ENCODE measurements at places on chromosomes 4 and X.

DNA sequence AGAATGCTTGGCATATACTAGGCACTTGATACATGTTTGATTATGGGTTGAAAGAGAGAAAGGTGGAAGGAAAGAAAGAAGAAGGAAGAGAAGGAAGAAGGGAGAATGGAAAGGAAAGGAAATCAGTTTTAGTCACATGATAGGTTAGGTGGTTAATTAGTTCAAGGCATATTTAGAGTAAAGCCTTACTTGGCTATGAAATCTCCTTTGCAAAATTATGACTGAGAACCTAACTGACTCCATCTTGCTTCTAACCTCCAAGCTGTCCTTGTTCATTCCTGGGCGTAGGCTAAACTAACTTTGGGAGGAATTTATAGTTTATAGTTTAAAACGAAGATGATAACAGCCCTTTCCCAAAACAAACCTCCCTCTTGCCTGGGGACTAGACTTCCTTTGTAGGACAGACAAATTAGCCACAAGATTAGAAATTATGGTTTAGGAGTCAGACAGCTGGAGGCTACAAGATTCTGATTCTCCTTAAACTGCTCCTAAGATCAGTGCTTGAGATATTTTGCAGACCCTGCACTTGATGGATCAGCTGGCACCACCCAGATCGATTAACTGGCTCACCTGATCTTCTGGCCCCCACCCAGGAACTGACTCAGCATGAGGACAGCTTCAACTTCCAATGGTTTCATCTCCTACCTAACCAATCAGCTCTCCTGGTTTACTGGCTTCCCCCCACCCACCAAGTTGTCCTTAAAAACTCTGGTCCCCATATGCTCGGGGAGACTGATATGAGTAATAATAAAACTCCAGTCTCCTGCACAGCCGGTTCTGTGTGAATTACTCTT lies 55.0 kb downstream of the TXK start:
- no peak for DNase-seq

DNA sequence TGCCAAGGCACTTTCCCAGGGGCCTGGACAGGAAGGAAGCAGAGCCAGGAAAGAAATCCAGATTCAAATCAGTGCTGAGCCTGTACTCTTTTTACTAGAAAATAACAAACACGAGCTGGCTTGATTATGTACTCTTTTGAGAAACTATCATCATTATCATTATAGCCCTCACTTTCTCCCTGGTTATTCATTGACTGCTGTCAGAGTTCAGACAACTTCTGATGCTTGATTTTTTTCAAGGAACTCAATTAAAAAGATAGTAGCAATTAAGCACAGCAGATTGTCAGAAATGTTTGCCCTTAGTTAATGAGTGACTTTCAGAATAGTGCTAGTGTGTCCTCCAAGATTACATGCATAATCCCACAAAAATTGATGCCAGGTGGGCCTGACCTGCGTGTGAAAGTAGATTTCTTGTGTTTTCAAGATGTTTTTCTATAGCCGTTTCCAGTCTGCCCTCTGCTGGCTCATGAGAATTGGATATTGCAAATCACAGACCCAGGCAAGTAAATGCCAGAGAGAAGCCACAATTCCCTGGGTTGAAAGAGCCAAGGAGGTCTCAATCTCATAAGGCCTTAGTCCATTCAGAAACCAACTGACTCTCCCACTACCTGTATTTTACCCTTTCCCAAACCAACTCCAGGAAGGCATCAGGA lies 14.3 kb upstream of the PNPLA4 start:
- DNase-seq = no peak

DNA sequence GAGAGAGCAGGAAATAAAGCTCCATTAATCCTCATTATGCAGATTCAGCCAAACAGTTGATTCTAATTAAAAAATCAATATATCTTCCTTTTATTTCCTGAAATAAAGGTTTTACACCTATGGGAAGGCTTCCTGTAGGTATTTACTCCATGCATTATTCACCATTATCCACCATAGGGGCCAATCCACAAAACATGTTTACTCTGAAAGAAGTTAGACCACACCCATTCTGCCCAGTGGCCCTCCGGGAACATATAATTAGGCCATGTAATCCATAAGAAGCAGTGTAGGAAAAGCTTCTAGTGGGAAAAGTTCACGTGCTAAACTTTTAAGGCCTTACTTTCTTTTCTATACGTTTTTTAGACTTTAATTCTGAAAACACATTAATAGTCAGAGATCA lies 57.7 kb downstream of the SAT1 start:
- no peak for DNase-seq

- no peak for DNase-seq
Observed at GRCh38 chr4:162456106-162456505, 292.3 kb upstream of the FSTL5 start.

DNA sequence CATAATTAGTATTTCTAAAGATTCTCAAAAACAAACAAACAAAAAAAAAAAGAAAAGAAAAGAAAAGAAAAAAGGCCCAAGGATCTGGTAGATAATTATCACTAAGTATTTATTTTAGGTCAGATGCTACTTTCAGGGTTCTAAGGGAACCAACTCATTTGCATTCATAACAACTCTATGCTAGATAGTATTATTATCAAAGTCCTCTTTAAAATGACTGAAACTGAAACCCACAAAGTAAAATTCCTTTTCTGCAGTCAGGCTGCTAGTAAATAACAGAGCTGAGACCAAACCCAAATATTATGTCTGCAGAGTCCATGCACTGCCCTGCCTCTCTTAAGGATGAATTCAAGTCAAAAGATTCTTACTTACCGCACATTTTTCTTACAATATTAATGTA lies 38.3 kb upstream of the MAPK10 start:
- DNase-seq = no peak

DNA sequence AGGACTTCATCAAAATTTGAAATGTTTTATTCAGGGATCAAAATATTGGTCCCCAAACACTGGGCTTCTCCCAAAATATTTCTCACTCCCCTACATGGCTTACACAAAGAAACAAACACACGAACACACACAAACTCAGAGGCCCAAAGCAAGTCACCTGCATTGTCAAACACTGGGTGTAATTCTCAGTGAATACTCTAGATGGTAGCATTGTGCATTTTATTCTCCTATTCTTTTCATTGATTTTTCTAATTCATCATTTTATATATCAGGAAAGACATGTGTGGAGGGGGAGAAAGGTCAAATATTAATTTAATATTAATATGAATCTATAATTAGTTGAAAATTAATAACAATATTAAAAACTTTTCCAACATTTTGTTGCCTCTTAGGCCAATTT lies 72.3 kb upstream of the TNMD start:
- no peak for DNase-seq

- no peak for DNase-seq
Observed at GRCh38 chr4:144174401-144175067, 34.0 kb upstream of the GYPA start.

DNA sequence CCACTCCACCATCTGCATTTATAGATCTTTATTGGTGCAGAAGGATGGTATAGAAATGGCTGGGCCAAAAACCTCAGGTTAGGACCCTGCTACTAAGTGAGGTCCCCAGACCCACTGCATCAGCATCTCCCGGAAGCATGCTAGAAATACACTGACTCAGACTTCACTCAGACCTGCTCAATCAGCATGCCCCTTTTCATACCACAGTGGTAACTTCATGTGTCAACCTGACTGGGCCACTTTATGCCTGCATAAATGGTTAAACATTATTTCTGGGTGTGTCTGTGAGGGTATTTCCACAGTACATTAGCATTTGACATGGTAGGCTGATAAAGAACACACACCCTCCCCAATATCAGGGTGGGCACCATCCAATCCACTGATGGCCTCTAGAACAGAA lies 118.6 kb upstream of the VCX3B start:
- DNase-seq = no peak

- DNase-seq = no peak
Observed at GRCh38 chr4:180449395-180449956, 1793.7 kb upstream of the TENM3 start.

DNA sequence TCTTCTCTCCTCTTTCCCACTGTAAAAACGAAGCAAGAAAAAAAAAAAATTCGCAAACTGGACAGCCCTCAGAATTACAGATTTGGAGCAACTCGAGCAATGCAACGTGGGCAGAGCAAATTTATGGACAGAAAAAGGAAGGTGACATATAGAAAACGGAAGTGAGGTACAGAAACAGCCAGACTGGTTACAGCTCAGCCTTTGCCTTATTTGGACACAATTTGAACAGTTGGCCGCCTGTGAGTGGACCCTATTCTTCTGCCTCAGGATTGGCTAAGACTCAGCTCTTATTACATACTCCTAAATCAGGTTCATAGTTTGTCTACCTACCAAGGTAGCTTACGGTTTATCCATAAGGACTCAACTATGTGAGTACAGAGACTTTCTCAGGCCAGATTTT lies 98.8 kb downstream of the SOWAHB start:
- no peak for DNase-seq

DNA sequence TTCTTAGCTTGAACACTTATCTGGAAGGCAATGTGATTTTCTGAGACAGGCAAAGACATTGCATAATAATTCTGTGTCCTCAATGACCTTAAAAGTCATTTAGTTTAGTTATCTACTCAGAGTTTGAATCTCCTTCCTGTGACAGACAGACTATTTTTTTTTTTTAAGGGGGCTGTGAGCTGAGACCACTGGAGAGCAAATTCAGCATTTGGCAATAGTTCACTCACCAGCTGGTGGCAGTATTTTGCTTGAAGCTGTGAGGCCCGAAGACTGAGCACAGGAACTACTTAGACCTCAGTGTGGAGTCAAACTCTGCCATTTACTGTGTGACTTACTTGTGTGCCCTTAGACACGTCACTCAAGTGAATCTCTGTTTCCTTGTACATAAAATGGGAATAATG lies 22.9 kb upstream of the CPE start:
- DNase-seq = no peak

- no peak for DNase-seq
Observed at GRCh38 chrX:153511784-153512500, 5.5 kb upstream of the ATP2B3 start.

- no peak for DNase-seq
Observed at GRCh38 chr4:114093221-114093715, 113.8 kb upstream of the ARSJ start.

- no peak for DNase-seq
Observed at GRCh38 chrX:578531-578930, 52.1 kb upstream of the SHOX start.

GRCh38 chr4:1568855-1569460 lies 115.2 kb downstream of the FAM53A start:
- no peak for DNase-seq

DNA sequence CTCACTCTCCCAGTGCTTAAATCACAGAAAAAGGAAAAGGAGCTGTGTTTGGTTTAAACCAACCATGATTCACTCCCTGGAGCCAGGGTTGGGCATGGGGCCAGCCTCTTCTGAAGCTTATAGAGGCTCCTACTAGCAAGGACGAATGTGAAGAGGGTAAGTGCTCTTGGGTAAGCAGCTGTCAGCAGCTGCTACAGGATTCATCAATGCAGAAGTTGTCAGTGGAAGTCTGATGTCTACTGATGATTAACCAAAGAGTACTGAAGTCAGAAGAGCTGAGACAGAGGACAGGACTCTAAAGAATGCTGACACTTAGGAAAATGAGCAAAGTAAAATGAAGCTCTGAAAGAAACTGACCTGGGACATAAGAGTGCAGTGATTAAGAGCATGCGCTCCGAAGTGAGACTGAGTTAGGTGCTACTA lies 32.7 kb upstream of the JADE1 start:
- no peak for DNase-seq

- DNase-seq = no peak
Observed at GRCh38 chr4:146095091-146095690, 80.3 kb upstream of the LSM6 start.

- DNase-seq = no peak
Observed at GRCh38 chrX:102744307-102744706, 23.8 kb downstream of the GPRASP3 start.

DNA sequence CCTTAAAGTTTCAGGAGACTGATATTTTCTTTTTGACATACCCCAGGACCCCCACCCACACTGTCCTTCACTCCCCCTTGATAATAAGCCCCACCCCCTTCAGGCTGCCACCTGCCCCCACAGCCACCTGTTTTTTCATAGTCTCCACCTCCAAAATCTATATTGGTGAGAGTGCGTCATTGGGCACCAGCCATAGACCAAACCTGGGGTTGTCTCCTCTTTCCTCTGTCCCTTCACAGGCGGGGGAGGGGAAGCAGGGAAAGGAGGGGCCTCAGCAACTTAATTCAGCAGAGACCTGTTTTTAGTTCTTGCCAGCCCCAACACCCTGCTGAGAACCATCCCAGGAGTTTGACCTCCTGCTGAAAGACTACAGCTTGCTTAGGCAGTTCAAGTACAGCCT lies 1.1 kb downstream of the ARHGAP36 start:
- DNase-seq = no peak

DNA sequence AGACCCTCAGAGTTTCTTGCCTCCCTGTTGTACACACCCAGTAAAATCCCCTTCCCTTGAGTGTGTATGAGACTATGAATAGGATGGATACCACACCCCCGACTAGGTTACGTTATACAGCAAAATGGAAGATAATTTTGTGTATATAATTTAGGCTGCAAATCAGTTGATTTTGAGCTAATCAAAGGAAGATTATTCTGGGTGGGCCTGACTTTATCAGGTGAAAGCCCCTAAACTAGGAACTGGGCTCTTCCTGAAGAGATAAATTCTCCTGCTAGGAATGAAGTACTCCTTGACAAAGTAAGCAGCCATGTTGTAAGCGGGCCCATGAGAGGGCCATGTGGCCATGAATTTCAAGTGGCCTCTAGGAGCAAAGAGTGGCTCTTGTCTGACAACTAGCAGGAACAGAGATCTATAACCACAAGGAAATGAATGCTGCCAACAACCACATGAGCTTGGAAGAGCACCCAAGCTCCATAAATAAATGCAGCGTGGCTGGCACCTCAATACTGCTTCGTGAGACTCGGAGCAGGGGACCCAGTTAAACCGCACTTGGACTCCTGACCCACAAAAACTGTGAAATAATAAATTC lies 646.4 kb downstream of the IL1RAPL1 start:
- no peak for DNase-seq

DNA sequence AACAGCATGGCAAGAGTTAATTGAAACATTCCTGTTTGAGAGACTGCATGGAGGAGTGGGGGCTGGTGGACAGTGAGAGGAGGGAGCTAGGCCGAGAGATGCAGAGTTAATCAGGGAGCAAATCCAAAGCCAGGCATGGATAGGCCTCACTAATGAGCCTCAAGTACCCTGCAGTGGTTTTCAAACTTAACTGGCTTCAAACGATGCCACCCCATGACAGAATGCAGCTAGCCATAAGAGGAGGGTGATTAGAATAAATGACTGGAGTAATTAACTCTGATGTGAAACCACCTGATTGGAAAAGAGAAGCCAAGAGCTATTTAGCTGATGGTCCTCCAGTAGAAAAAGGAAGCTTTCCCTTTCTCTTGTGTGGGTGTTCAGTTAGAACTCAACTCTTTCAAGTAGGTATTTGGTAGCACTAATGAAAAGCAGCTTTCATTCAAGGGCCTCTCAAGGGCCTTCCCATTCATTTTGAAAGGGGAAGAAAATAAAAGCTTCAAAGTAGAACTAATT lies 215.4 kb upstream of the MAB21L2 start:
- no peak for DNase-seq

All from activated naive CD4-positive, alpha-beta T cell treated with anti-CD3 and anti-CD28 coated beads, Interleukin-2, amount 50 U/mL, for 16 hours (primary cell).